A172 (cell line): ENCODE measurements at places on chromosomes 16 and 17.

DNA sequence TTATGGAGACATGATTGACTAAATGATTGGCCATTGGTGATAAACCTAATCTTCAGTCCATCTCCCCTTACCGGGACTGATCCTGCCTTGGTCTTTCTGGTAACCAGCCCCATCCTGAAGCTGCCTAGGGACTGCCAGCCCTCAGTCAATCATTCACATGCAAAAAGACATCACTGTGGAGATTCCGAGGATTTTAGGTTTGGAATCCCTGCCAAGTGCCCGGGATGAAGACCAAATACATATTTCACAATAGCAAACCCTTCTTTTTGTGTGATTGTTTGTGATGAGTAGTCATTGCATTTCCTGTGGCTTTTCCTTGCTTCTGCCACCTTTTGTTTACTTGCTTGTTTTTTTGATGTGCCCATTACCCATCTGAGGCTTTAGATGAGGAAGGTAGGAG lies 44.0 kb downstream of the EPN2 start:
- no peak for DNase-seq

GRCh38 chr17:66233023-66233753 lies 4.0 kb upstream of the APOH start:
- DNase-seq = no peak

DNA sequence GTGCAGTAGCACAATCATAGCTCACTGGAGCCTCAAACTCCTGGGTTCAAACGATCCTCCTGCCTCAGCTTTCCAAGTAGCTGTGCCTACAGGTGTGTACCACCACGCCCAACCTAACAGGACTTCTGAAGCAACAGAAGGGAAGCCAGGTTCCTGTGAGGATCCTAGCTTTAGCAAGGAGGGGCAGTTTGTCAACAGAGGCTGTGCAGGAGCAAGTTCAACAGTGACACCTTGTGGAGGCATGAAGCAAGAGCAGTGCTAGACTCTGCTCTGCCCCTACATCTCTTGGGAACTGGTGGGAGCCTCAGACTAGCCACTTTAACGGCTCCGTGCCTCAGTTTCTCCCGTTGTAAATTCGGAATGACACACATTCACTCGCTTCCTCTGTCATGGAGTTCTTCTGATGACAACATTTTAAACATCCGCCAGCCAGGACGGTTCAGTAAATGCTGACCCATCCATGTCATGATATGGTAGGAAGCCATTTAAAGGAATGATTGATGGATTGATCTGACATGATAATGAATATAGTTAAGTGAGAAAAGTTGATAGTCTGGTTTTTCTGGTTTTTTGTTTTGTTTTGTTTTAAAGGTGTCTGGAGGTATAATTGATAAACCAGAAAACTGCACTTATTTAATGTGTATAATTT lies 218.7 kb downstream of the MRTFB start:
- DNase-seq = peak; percentile 49

DNA sequence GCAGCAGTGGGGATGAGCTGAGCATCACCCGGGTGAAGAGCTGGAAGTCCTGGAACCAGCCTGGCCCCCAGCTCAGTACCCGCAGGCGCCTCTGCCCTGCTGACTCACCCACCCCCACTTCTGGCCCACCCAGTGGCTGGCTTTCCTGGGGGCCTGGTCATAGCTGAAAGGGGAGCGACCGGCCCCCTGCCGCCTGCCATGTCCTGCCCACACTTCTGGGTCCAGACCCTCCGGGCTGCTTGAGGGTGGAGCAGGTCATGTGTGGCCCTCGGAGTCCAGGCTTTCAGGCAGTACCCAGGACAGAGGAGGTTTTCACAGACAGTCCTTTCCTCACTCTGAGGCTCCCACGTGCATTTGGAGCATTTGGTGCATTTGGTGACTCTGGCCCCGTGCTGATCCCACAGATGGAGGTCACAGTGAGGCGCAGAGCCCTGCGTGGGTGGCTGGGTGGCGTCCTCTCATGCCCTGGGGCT lies 7.1 kb upstream of the PIEZO1 start:
- no peak for DNase-seq

GRCh38 chr17:2186937-2187336 lies 116.6 kb downstream of the SMG6 start:
- no peak for DNase-seq

DNA sequence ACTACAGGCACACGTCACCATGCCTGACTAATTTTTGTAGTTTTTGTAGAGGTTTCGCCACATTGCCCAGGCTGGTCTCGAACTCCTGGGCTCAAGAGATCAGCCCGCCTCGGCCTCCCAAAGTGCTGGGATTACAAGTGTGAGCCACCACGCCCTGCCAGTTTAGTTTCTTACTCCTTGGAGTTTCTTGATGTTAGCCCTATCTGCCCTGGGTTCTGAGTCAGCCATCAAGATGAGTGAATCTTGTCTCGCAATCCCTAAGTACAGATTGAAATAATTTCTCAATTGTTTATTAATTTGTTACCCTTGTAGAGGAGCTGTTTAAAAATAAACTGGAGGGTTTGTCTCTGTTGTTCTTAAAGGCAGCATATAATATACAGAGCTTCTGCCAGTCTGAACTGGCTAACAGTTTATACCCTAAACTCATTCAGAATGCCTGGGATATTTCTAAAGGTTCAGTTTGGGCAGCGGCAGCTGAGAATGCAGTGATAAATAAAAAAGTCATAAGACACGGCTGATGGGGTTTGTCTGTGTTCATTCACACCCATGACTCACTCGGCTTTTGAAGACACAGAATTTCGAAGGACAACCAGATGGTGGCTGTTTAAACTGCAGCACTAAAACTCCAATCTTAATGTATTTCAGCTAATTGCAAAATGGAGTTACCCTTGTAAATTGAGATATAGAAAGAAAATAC lies 39.6 kb downstream of the GPRC5B start:
- DNase-seq = peak; percentile 89

DNA sequence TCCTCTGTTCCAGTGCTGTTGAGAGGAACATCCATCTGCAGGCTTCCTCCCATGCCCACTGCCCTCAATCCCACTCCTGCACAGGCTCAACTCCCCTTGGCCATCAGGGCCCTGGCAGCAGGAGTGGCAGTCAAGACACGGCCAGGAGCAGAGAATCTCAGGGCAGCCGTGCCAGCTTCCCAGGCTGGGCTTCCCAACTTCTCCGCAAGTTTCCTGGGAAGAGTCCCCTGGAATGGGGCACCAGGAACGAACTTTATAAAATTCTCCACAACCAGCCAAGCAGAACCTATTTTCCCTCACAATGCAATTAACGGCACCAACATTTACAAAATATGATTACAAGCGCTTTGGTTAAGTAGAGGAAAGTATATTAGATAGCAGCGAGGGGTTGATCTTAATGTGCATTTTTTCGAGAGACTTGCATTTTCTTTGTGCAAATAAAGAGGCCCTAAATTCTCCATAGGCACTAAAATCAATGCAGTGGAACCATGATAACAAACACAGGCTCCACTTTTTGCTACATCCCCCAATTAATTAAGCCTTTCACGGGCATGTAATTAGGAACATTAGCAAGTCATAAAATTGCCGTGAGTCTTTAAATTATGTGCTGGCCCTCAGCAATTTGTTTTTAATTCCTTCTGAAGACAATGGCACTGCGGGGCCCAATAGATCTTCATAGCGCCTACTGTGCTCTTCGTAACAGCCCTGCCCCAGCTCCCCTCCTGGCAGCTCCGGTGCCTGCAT lies 99.9 kb upstream of the LHX1 start:
- no peak for DNase-seq

- DNase-seq = no peak
These were observed 38.0 kb downstream of the CDH1 start for GRCh38 chr16:68774982-68775634.

- DNase-seq = no peak
These were observed 23.6 kb downstream of the INTS2 start for GRCh38 chr17:61904094-61904710.

DNA sequence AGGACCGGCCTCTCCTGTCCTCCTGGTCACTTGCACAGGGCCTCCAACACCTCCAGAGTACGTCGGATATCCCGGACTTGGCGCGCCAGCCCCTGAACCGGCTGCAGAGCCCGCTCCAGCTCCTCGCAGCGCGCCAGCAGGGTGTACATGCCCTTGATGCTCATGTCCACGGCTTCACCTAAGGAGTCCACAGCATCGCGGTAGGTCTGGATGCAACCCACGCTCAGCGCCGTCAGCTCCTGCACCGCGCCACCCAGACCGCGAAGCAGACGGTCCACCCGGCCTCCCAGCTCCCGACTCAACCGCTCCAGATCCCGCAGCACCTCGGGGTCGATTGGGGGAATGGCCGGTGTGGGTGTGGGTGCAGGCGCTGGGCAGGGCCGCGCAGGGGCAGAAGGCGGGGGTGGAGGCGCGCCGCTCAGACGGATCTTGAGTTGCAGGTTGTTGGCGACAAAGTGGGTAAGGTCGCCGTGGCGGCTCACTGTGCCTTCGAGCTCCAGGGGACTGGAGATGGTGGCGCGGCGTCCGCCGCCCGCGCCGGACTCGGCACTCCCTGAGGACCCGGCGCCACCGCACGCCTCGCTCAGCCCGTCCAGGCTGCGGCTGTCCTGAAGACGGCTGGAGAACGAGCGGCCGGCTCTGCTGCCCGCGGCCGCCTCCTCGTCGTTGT lies 804 bp downstream of the BORCS6 start:
- no peak for DNase-seq

GRCh38 chr17:7313088-7313889 lies 1.9 kb downstream of the GPS2 start:
- peak; percentile 14 for DNase-seq

DNA sequence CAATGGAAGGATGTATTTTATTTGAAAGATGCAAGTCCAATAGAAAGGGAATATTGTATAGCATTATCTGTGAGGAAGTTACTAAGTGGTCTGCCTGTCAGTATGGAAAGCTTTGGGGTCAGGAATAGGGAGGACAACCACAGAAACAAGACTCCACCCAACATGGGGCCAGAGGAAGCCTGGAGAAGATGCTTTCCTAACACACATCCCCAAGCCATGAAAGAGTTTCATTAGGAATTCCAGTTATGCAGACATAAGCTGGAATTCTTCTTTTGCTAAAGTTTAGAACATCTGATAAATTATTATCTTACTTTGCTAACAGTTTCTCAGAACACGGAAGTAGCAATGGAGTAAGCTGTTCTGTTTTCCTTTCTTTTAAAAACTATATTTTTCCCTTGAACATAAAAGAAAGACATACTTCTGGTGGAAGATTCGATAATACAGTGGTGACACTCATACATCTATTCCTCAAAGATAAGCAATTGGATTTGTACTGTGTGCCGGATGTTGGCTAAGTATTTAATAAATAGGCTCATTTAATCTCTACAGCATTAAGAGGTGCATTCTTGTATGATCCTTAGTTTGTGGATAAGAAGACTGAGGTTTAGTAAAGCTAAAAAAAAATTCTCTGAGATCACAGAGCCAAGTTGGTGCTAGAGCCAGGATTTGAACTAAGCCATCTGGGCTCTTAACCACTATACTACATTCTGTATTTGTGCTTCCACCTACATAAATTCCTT lies 51.0 kb upstream of the GAS7 start:
- no peak for DNase-seq

DNA sequence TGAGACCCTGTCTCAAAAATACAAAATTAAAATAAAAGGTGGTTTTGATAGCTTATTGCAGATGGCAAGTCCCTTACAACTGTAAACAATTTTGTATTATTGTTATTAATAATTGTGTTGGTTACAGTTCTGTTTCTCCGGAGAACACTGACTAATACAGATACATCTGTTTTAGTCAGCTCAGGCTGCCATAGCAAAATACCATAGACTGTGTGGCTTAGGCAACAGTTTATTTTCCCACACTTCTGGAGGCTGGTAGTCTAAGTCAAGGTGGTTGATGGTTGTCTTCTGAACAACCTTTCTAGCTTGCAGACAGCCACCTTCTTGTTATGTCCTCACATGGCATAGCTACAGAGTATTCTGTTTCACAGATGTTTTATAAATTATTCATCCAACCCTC lies 14.2 kb upstream of the IL21R start:
- DNase-seq = no peak

- DNase-seq = no peak
These were observed 1.0 kb downstream of the HOXB5 start for GRCh38 chr17:48592577-48592976.

- DNase-seq = no peak
These were observed 146.9 kb downstream of the MSI2 start for GRCh38 chr17:57403236-57403635.

- DNase-seq = no peak
These were observed 11.4 kb downstream of the CNP start for GRCh38 chr17:41977991-41978390.

DNA sequence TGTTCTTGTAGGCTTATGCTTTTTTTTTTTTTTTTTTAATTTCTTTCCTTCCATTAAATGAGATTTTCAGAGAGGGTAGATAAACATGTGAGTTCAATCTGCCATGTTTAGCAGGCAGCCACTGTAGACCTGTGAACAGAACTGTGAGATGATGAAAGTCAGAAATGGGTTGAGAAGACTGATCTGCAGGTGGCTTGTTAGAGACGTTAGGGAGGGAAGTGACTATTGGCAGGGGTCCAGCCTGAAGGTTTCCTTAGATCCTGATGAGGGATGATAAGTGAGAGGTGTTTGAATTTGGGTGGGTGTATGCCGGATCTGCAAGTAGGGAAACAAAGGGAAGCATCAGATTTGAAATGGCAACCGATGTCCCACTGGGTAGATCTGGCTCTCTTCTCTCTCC lies 157.8 kb downstream of the HS3ST3B1 start:
- no peak for DNase-seq

DNA sequence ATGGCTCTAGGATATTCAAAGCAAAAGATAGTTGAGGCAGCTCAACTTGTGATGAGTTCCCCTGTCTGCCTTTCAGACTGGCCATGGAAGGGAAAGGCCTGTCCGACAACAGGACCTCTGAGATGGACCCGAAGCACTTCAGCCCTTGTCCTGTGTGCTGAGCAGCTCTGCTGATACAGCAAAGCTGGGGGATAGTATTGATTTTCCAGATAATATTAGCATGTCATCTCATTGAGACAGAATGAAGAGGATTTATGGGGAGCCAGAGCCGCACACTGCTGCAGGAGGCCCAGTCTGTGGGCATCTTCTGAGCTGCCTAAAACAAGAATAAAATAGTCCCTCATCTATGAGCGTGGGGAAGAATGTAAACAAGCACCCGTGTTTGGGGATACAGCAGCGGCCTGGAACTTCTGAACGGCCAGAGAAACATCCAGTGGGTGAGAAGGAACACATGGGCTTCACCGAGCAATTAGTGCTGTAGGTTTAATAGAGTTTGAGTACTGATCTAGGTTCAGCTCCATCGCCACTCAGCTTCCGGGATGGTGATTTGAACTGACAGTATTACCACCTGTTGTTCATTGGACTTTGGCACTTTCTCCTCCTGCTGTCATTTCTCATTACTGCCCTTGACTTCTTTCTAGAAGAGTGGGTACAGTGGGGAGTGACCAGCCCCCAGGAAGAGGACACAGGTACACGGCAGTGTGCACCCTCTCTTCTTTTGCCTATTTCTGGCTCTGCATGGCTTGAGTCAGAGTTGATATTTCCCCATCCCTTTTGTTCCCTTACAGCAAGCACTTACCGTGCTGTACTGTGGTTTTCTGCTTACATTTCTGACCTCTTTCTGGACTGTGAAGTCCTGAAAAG lies 96.5 kb upstream of the TBX2 start:
- no peak for DNase-seq
